ENCODE measurements at places on chromosomes 3 and 15.
A peak's percentile ranks its signal among the peaks of the same experiment; 100 is the strongest.

- no peak for DNase-seq
Observed at GRCh38 chr15:55835866-55836265, 92.9 kb upstream of the PRTG start.

- no peak for DNase-seq
Observed at GRCh38 chr3:171377859-171378258, 82.3 kb downstream of the TNIK start.

DNA sequence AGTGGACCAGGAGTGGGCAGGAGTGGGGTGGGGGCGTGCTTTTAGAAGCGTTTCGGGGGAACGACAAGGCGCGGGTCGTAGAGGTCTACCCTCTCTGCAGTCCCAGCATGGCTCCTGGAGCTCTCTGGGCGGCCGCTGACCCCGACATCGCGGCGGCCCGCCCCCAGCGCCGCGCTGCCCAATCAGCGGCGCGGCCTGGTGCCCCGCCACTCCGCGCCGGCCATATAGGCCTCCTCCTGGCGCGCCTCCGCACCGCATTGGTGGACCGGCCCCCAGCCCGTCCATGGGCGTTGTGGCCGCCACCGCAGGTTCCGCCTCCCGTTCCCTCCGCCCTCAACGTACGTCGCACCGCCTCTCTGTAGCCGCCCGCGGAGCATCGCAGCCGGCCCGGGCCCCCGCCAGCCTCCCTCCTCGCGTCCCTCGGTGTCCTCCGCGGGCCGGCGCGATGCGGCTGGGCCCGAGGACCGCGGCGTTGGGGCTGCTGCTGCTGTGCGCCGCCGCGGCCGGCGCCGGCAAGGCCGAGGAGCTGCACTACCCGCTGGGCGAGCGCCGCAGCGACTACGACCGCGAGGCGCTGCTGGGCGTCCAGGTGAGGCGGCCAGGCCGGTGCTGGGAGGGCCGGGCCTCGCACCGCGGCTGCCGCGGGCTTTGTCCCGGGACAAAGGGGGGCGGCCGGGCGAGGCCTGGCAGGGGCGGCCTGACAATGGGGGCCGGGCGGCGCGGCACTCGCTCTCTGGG, at the start of gene RCN2:
TSS of gene RCN2 (plus strand) at position 353 of the 738 bp plus-strand sequence. CDS start at position 446, 93 bp downstream.
- DNase-seq, result peak; percentile 76

- DNase-seq, result peak; percentile 69
Observed at GRCh38 chr3:49007771-49008528, 759 bp downstream of the WDR6 start.

All from activated CD4-positive, alpha-beta T cell treated with anti-CD3 and anti-CD28 coated beads, Interleukin-2, amount 50 U/mL, for 24 hours (primary cell).